ENCODE measurements at places on chromosomes 3 and 15. TPM values are rescaled to one million over a fixed set of nuclear protein-coding genes. Genes with fewer than 3 reads are reported as not detected.

Gene ACKR4
- total RNA-seq = not detected

Gene GOLGA8B
- total RNA-seq = 15.9 TPM

GRCh38 chr3:184812662-184813042 lies 686 bp downstream of the VPS8 start:
- no peak for DNase-seq

GRCh38 chr3:9059489-9060400 lies 96.5 kb upstream of the RAD18 start:
- DNase-seq = no peak

- DNase-seq = no peak
These were observed 111.0 kb downstream of the NSUN3 start for GRCh38 chr3:94173673-94174434.

GRCh38 chr3:126355251-126355650 lies 2.0 kb downstream of the KLF15 start:
- DNase-seq = no peak

Data from SJSA1 (cell line).